ENCODE measurements at places on chromosomes 5 and 9.

DNA sequence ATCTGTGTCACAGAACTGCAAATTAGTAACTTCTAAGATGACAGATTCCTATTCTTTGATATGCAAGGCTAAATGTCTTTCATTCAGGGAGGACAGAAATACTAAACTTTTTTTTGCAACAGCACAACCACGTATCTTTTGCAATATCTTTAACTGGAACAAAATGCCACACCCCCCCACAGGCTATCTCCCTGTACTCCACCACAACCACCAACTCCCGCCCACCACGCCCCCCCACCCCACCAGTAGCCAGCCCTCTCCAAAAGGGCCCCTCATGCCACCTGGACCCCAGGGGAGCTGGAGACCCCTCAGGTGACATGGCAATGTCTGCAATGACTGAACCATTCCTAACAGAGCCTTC, 131.8 kb downstream of the ROR2 start:
- no peak for DNase-seq

GRCh38 chr9:22100626-22101025, 91.5 kb upstream of the CDKN2B start:
- no peak for DNase-seq

DNA sequence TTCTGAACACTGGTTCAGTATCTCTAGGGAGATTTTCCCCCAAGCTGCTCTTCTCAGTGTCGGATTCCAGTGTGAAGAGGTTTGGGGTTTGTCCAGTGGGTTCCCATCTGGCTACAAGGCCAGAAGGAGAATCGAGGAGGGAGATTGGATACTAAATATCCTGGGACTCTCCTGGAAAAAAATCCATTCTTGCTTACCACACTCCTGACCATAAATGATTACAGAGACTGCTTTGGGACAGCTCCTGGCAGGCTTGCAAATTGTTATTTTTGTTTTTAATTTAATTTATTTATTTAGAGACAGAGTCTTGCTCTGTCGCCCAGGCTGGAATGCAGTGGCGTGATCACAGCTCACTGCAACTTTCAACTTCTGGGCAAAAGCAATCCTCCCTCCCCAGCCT, 4.7 kb upstream of the SUSD1 start:
- DNase-seq: no peak

DNA sequence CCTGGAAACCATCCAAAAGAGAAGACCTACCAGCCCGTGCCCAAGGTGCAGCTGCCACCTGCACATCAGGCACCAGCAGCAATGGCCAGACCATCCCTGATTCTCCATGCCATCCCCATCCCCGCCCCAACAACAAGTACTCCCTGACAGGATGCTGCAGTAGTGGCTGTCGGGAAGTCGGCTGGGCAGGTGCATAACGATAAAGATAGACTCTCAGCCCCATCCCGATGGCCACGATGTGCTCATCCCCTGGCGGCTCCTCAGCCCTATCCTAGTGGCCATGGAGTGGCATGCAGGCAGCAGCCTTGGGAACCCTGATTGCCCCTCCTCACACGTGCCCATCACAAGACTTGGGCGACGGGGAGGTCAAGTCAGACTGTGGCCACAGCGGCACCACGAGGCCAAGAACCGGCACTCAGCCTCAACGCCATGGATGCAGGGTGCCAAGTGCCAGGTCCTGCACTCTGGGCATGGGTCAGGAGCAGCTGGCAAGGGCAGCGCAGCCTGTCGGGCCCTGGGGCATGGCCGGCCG, 368.8 kb upstream of the SPATA31A5 start:
- DNase-seq: no peak

- DNase-seq: no peak
Observed at GRCh38 chr5:76527685-76528161, 95.5 kb downstream of the F2RL2 start.

GRCh38 chr5:75681125-75681830, 36.0 kb downstream of the POC5 start:
- no peak for DNase-seq

GRCh38 chr5:16057277-16057676, 122.3 kb downstream of the MARCHF11 start:
- no peak for DNase-seq

- no peak for DNase-seq
Observed at GRCh38 chr5:82447913-82448312, 169.8 kb upstream of the RPS23 start.

GRCh38 chr9:130043654-130044623, 950 bp upstream of the FNBP1 start:
- no peak for DNase-seq

DNA sequence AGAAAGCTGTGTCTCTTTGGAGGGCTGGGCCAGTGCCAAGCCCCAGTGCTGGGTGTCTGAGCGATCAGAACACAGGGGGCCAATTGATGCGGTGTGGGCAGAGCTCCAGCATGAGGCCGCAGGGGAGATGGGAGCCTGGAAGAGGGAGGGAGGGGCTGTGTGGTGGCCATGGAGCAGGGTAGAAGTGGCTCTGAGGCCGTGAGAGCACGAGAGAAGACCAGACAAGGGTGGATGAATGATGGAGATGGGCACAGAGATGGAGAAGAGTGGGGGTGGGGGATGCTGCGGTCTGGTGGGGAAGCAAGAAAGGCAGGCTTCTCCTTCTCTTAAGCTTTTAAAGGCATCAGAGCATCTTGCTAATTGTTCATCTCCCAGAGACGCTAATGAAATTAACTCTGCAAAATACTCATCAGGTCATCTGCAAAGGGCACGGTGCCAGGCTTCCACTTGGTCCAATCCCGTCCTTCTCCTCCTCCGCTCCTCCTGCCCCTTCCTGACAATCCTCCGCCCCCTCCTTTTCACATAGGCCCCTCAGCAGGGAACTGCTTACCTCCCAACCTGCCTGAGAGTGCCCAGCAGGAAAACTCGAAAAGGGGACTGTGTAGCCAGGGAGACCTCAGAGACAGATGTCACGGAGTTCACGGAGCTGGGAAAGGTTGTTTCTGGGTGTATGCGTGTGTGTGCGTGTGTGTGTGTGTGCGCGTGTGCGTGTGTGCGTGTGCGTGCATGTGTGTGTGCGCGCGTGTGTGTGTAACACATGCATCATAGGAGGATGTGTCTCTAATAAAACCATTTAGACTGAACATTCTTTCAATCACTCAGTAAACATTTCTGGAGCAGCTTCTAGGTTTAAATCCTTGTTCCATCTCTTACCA, 7.1 kb upstream of the UNC5A start:
- DNase-seq: no peak

- DNase-seq: no peak
Observed at GRCh38 chr9:2913026-2913425, 69.1 kb upstream of the PUM3 start.

- no peak for DNase-seq
Observed at GRCh38 chr9:111095441-111095840, 57.2 kb upstream of the LPAR1 start.

GRCh38 chr5:123605822-123606221, 93.8 kb downstream of the CSNK1G3 start:
- DNase-seq: no peak

DNA sequence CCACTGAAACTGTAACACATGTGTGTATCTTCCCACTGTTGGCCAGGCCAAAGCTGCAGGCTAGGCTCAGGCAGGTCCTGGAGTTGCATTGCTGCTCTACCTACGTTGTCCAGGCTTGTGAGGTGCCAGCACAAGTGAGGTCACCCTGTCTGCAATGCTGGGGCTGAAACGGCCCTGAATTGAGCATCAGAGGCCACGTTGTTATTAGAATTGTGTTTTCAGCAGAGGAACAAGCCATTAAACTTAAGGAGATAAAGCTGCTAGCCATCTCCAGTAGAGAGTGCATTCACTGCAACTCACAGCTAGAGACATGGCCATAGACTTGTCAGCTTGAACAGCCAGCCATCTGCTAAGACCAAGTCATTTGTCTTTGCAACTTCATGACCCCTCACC, 191.8 kb downstream of the SEMA6A start:
- no peak for DNase-seq

DNA sequence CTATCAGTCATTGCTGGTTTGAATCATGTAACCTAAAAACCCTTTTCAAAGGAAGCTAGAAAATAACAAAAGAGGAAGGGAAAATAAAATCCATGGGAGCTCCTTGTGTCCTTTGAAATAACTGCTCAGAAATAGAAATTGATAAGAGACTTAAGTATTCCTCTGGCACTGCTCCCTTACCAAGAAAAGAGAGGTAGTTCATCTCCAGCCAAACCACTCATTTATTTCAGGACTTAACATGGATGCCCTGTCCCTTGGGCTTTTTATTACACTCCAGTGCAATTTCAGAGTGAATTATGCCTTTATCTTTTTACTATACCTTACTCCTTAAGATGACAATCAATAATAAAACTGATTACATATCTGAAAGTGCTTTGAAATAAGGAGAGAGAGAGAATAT, 61.0 kb downstream of the MUSK start:
- no peak for DNase-seq

DNA sequence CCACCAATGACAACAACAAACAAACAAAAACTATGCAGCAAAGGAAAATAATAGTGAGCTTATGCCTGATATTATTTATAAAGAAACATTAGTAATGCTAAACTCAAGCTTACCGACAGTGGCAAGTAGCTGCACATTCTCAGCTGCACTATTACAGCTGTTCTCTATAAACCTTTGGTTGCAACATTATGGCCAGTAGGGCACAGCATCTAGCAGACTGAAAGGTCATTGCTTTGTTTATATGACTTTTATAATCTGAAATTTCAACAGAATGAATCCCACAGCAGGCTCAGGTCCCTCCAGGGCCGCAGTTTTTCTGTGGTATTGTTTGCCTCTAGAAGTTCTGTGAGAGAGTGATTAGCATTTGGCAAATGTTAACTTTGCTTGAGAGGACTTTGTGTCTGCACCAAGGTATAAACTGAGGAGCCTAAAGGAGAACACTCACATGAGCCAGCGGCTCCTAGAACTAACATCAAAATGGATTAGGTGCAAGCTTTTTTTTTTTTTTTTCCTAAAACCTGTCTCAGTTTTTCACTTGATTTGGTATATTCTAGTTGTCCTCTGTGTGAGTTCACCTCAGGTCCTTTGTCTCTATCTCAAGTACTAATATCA, 58.3 kb downstream of the IZUMO3 start:
- no peak for DNase-seq

- no peak for DNase-seq
Observed at GRCh38 chr9:113465599-113466140, 2.1 kb downstream of the RGS3 start.

DNA sequence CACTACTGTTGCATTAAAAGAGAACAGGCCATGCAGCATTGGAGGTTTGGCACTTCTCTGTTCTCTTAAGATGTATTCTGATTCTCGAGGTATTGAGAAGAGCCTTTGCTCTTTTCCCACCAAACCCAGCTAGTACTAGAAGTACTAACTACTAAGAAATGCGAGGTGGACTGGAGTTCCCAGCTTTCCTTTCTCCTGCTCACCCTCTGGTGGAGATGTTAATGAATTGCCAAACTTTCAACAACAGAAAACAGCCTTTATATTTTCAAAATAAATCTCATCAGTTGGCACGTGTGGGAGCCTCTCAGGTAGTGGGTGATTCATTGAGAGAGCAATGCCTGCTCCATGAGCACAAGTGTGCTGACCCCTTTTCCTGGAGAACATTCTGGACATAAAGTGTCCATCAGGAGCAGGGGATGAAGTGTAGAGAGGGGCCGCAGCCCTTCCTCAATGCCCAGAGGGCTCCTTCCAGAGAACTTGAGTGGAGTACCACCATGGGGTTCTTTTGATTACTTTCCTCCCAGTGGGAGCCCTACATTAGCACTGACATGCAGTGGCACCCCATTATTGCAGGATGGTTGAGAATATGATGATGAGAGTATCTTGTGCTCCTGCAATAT, 45.7 kb downstream of the TMEM174 start:
- DNase-seq: no peak

DNA sequence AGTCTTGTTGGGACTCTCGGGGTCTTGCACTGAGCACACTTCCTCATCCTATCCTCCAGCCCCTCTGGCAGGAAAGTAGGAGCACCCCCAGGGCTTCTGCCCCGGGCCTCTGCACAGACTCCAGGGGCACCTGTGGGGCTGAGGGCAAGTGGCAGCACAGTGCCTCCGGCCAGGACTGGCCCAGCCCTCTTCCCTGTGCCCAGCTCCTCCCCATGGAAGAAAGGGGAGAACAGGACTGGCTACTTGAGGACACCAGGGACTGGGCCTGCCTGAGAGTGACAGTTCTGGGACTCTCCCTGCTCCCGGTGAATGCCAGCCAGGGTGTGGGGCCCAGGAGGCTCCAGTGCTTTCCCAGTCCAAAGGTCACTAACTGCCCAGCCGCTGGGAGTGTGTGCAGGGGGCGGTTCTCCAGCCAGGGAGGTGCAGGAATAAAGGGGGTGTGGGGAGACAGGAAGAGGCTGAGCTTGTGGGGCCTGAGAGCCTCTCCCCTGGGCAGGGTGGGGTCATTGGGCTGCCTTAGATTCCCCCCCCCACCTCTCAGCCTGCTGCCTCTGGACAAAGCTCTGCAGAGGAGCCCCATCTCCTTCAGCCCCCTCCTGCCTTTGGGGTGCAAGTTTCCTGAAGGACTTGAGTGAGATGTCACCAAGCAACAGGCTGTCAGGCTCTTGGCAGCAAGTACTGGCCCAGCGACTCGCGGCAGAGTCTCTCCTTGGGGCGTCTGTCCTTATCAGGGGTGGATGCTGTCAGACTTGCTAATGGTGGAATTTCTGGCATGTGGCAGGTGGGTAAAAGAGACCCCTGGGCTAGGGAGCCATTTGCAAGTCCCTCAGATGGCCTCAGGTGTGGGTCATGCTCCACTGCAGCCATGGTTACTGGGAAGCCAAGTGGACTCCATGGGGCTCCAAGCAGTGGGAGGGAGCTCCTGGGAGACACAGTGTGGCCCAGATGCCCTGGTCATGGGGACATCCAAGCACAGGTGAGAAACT, 19.1 kb upstream of the JADE2 start:
- no peak for DNase-seq

DNA sequence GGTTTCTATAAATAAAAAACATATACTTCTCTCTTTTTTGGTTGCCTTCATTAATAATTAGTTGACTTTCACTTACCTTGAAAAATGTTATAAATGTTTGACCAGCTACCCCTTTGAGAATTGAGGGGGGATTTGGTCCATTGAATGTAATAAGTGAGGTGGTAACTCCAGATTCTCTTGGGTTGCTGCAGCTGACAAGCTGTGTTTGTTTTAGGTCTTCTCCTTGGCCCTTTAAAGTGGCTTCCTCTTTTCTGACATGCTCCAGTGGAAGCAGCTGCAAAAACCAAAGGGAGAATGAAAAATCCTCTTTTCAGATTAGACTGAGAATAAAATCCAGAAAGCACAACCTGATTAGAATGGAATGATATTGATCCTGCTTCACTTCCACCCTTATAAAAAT, 410.5 kb downstream of the TMEM38B start:
- DNase-seq: no peak
